NCI-H1417 treated with DMSO at 0.1 percent for 48 hours (cell line): ENCODE measurements at places on chromosomes 7 and 10.

DNA sequence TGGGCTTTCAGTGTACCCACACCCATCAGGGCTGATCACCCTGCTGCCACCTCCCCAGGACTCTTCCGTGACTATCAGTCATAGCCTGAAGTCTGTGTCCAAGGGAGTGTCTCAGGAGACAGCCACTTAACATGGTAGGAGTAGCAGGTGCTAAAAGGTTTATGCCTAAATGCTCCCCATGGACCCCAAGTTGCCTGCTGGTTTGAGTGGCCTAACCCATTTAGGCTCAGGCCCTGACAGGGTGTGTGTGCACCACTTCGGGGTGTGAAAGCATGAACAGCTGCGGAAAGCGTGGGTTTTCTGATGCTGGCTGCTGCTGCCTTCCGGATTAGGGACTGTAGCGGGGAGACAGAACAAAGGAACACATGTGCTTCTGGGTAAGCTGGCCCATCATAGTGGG lies 93.2 kb upstream of the SAMD8 start:
- no peak for DNase-seq

DNA sequence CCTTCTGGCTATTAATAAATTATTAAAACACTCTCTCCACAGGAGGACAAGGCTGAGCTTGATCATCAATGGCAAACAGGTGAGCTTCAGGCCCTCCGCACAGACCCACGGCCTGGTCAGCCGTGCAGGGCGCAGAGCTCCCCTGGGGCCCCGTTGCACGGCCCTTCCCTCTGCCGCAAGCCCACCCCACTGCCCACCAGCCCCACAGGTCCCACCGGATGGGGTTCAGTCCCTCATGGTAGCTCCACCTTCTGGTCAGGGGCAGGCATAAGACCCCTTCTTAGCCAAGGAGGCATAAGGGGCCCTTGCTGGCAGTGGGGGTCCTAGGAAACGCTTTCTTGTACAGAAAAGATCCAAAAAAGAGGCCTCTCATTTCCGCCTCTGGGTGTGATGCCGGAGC lies 84.6 kb downstream of the MAD1L1 start:
- DNase-seq: no peak

DNA sequence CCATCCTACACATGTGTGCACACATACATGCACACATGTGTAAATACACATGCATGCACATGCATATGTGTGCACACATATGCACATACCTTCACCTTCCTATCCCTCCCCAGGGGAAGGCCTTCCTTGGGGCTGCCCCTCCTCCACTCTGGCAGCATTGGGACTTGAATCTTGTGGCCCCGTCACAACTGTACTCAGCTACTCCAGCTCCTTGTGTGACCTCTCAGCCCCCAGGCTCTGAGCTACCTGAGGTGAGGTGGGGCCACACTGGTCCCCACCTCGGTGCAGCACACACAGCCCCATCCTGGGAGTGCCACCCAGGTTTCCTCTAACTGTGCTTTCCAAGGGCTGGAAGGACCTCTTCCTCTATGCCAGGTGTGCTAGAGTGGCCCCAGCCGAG lies 116.0 kb downstream of the LHPP start:
- no peak for DNase-seq

- DNase-seq: no peak
Observed at GRCh38 chr10:132893090-132893489, 49.3 kb downstream of the CFAP46 start.

DNA sequence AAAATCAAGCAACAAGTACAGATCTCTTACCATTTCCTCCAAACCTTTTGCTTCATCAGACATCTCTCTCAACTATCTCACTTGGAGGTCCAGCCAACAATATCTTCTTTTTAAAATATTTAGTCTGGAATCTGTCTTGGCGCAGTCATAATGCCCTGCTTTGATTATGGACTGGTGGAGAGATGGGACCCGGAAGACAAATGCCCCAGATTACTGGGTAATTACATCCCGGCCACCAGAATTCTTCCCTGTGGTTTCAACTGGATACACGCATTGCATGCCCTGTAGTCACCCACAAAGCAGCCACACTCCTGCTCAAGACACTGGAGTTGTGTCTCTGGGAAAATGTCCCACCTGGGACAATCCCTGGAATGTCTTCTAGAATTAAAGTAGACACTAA lies 65.5 kb downstream of the BPGM start:
- DNase-seq: no peak

- DNase-seq: no peak
Observed at GRCh38 chr7:101863598-101863997, 46.2 kb downstream of the CUX1 start.

- DNase-seq: no peak
Observed at GRCh38 chr10:114970515-114970914, 32.5 kb downstream of the TRUB1 start.

DNA sequence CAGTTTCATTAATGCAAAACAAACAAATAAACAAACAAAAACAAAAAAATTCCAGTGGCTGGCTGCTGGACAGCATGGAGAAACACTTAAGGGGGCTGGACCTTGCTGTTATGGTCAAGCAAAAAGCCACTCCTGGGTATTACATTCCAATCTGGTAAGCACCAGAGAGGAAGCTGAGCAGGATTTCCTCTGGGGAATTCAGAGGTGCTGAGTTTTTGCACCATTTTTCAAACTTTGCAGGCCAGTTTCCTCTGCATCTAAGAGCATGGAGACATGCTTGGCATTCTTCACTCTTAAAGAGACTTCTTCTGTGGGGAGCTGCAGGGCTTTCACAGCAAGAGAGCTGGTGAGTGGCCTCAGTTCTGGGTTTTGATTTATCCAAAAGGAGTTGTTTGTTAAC lies 84.5 kb downstream of the FZD1 start:
- no peak for DNase-seq

DNA sequence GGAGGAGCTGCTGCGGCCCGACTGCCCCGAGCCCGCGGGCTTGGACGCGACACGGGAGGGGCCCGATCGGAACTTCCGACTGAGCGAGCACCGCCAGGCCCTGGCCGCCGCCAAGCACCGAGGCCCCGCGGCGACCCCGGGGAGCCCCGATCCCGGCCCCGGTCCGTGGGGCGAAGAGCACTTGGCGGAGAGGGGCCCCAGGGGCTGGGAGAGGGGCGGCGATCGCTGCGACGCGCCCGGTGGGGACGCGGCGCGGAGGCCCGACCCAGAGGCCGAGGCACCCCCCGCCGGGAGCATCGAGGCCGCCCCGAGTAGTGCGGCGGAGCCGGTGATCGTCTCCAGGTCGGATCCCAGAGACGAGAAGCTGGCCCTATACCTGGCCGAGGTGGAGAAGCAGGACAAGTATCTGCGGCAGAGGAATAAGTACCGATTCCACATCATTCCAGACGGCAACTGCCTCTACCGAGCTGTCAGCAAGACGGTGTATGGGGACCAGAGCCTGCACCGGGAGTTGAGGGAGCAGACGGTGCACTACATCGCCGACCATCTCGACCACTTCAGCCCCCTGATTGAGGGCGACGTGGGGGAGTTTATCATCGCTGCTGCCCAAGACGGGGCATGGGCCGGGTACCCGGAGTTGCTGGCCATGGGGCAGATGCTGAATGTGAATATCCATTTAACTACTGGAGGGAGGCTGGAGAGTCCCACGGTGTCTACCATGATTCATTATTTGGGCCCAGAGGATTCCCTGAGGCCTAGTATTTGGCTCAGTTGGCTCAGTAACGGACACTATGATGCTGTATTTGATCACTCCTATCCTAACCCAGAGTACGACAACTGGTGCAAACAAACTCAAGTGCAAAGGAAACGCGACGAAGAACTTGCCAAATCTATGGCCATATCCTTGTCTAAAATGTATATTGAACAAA lies 1.4 kb downstream of the OTUD1 start:
- no peak for DNase-seq
